ENCODE measurements at places on chromosomes 16 and 17. TPM values are rescaled to one million over a fixed set of nuclear protein-coding genes. Genes with fewer than 3 reads are reported as not detected.

- DNase-seq: peak; percentile 80
Measured at GRCh38 chr17:81991684-81992305, 14.4 kb downstream of the ASPSCR1 start.

- DNase-seq: no peak
Measured at GRCh38 chr16:47858333-47858982, 297.3 kb downstream of the ABCC12 start.

- no peak for DNase-seq
Measured at GRCh38 chr16:9040800-9041412, 50.5 kb upstream of the HAPSTR1 start.

- peak; percentile 37 for DNase-seq
Measured at GRCh38 chr17:17445925-17446665, 30.7 kb upstream of the MED9 start.

DNA sequence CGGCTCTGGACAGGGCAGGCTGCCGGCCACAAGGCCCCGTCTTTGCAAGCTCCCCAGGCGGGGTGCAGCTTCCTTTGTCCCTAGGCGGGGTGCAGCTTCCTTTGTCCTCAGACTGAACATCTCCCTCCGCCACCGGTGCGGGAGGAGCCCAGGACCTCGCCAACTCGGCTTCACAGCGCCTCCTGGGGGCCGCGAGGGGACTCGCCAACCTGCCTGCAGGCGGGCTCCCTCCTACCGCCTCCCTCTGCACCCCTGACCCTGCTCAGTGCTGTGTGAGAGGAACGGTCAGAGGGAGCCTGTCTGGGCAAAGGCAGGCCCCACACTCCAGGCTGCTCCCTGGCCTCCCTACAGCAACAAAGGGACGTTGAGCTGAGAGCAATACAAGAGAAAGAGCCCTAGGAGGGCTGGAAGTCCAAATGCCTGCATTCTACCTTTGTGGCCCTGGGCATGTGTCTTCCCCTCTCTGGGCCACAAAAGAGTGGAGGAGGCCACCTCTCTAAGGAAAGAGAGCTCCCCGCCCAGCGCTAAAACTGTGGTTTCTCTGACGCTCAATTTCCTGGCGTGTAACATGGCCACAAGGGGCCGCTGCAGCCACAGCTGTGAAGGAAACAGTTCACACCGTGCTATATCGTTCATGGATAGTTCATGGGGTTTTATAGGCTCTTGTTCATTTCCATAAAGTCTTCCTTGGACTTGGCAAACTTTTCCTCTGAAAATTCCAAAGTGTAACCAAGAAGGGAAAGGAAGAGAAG is 20.9 kb upstream of the KRT19 start:
- peak; percentile 97 for DNase-seq

- DNase-seq: no peak
Measured at GRCh38 chr17:34117332-34117731, 137.8 kb upstream of the CCL2 start.

GRCh38 chr17:55570391-55570790 is 59.1 kb upstream of the SMIM36 start:
- DNase-seq: no peak

DNA sequence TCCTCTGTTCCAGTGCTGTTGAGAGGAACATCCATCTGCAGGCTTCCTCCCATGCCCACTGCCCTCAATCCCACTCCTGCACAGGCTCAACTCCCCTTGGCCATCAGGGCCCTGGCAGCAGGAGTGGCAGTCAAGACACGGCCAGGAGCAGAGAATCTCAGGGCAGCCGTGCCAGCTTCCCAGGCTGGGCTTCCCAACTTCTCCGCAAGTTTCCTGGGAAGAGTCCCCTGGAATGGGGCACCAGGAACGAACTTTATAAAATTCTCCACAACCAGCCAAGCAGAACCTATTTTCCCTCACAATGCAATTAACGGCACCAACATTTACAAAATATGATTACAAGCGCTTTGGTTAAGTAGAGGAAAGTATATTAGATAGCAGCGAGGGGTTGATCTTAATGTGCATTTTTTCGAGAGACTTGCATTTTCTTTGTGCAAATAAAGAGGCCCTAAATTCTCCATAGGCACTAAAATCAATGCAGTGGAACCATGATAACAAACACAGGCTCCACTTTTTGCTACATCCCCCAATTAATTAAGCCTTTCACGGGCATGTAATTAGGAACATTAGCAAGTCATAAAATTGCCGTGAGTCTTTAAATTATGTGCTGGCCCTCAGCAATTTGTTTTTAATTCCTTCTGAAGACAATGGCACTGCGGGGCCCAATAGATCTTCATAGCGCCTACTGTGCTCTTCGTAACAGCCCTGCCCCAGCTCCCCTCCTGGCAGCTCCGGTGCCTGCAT is 99.9 kb upstream of the LHX1 start:
- no peak for DNase-seq

DNA sequence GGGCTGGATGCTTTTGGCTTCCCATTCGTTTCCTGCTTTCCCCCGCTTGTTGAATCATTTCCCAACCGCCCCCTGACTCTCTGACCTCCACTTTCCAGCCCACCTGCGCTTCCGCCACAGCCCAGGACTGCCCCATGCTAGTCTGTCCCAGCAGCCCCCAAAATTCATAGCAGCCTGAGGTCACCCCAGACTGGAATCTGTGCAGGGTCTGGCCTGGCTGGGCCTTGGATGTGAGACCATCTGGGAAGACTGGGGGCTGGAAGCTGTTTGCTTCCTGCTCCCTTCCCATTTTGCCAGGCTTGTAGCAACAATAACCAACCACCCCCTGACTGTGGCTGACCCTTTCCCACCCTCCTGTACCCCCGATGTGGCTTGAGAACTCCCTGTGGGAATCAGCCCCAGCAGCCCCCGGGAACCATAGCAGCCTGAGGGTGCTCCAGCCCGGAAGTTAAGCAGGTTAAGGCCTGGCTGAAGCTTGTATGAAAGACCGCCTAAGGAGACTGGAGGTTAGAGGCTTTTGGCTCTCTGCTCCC is 2290.8 kb downstream of the TP53TG3F start:
- DNase-seq: no peak

DNA sequence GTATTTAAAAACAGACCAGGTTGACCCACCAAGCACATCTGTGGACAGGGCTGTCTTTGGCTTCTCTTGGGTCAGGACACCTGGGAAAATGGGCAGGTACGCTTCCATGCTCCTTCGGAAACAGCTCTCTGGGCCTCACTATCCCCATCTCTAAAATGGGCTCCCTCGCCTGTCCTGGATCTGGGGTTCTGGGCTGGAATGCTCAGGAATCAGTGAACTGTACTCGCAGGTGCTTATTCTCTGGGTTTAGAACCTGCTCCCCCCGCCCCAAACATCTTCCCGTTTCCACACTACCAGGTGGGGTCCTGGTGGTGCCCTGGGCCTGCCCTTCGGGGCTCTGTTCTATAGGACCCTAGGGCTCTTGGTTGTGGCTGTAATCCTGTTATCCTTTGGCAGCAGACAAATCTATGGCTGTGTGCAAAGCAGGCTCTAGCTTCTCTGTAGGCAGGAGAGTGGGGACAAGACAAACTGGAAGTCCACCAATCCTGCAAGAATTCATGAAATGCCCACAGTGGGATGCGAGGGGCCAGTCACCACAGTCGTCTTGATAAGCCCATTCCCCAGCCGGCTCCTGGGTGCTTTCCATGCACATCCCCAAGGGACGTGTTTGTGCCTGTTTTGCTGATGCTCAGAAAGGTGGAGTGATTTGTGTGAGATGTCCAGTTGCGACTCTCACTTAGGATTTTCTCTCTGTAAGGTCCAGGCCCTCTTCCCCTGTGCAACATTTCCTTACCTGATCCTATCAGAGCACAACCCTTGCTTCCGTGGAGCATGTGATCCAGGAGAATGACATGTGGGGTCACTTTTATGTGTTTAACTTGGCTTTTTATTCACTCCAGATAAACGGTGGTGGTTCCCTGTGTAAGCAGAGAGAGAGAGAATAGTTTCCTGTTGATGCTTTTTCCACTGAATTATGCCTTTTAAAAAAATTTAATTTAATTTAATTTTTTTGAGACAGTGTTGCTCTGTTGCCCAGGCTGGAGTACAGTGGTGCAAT is 37.2 kb downstream of the HAPSTR1 start:
- no peak for DNase-seq

DNA sequence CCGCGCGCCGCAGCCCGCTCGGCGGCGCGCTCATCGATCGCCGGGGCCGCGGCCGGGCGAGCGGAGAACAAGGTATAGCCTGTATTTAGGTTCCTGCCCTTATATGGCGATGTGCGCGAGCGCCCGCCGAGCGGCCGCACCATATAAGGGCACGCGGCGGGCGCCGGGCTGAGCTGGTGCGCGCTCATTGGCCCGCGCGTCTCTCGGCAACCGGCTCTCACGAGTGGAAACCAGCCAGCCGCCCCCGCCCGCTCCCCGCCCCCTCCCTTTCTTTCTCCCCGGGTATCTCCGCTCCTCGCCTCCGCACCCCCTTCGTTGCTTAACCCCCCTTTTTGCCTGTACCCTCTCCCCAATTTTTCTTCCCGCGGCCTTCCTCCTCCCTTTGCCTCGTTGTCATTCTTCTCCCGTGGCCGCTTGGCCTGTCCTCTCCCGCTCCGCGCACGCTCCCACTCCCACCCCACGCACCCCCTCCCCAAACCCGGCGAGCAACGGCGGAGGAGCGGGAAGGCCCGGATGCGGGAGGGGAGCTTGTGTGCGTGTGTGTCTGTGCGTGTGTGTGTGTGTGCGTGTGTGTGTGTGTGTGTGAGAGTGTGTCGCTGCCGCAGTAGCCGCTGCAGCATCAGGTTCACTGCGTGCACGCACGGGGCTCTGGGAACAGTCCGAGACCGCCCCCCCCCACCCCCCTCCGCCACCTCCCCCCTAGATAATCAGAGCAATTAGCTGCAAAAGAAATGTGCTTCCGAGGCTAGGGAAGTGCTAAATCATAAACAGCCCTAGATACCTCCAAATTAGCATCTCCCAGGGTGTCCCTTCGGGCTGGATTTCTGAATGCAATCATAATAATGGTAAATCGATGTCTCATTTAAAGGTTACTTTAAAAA is 13.5 kb upstream of the CBX8 start:
- peak; percentile 86 for DNase-seq

DNA sequence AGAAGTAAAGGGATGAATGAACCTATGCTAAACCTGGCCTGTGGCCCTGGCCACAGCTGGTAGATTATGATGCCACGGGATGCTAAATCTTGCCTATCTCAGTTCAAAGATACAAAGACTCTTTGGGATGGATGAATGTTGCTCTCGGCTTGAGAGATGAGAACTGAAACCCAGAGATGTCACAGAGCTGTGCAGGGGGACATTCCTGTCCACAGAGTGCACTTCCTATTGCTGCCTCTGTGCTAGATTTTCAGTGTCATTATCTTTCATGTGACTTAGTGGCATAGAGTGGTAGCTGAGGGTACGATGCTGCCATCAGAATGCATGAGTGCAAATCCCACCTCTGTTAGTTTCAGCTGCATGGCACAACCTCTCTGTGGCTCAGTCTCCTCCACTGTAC is 2.3 kb upstream of the MT1M start:
- no peak for DNase-seq

DNA sequence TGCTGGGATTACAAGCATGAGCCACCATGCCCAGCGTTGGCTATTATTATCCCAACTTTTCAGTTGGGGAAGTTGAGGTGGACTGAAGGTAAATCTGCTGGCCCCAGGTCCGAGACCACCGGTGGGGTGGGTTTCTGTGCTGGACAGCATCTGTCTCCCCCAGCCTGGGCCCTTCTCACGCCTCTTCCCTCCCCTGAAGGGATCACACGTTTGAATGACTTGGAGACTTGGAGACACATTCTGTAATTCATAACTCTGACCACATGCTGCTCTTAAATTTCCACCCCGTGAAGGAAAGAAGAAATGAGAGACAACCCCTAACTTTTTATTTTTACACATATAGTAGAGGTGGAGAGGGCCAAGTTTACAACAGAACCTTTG is 109.8 kb downstream of the MSI2 start:
- DNase-seq: no peak

DNA sequence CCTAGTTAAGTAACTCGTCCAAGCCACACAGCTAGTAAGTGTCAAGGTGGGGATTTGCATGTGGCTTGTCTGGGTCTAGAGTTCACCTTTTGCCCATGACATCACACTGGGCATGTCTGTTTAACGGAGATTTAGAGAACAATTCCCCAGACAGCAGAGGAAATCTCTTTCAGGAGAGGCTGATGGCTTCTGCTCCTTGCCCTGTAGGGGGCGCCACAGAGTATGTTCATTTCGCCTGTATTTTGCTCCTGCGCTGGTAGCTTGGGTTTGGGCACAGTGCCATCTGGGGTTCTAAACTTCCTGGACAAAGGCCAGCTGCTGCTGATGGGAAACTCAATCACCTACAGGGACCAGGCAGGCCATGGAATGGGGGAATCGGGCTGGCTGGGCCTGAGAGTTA is 20.4 kb downstream of the OTOA start:
- no peak for DNase-seq

DNA sequence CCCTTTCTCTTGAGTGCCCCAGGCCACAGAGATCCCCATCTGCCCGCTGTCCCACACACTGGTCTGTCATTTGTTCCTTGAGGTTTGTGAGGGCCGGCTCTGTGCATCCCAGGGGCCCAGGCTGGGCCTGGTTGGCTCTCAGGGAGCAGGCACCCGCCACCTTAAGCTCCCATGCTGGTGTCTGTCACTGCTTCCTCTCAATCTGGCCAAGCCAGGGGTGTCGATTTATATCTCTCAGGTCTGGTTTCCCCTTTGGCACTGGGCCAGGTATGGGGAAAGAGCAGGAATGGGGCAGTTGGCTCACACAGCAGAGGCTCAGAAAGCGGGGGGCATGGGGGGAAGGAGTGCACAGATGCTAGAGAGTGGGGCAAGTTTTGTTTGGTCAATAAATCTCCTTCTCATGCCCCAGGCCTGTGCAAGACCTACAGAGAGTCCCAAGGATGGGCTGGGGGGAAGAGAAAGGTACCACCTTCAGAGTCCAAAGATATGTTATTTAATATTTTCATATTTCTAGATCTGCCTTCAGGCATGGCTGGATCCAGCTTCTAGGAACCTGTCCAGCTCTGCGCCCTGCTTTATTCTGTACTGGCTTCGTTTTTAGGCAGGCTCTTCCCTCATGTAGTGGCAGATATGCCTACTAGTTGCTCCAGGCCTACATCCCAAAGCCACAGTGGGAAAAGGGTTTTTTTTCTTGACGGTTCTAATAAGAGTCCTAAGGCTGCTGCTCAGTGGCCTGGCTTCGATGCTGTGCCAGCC is 34.3 kb downstream of the IL4R start:
- DNase-seq: no peak

GRCh38 chr17:61005358-61005757 is 327.7 kb downstream of the BCAS3 start:
- peak; percentile 67 for DNase-seq

DNA sequence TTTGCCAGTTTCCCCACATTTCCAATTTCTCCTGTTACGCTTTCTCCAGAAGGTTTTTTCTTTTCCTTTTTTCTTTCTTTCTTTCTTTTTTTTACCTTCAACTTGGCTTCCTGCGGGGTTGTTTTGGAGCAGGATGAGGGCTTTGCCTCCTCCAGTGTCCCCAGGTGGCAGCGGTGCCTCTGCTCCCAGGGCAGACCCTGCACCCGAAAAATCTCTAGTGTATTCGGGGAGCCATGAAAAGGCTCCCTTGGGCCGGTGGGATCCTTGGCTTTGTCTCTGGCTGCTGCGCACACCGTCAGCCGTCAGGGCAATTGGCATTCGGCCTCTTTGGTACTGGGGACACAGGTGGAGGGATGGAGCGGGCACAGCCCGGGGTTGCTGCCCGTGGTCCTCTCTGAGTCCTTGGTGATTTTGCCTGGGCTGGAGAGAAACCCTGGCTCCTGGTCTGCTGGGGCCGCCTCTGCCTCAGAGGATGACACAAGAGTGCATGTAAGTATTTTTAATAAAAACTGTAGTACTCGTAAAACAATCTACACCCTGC is 846 bp downstream of the ITGB3 start:
- DNase-seq: no peak

SLC38A8 gene
- not detected for polyA plus RNA-seq

CRHR1 gene
- polyA plus RNA-seq: not detected

PDIA2 gene
- 0.79 TPM for polyA plus RNA-seq

MEIOC gene
- polyA plus RNA-seq: 1.1 TPM

HNF1B gene
- polyA plus RNA-seq: 36.0 TPM

TSR3 gene
- polyA plus RNA-seq: 33.6 TPM
